ENCODE measurements at places on chromosomes 4 and X. TPM values are rescaled to one million over a fixed set of nuclear protein-coding genes. Genes with fewer than 3 reads are reported as not detected.

GRCh38 chr4:143083756-143084472 is 100.8 kb upstream of the USP38 start:
- H3K4me1 ChIP-seq: no peaks in the 10 kb centered on the region
- H3K36me3 ChIP-seq: no peaks in the 10 kb centered on the region
- no peaks in the 10 kb centered on the region for H3K27me3 ChIP-seq
- H3K4me3 ChIP-seq: no peak overlapping the region
- H3K27ac ChIP-seq: no peak overlapping the region

GRCh38 chr4:97132435-97132834 is 1010.8 kb downstream of the STPG2 start:
- H3K27me3 ChIP-seq: no peaks in the 10 kb centered on the region
- H3K4me3 ChIP-seq: no peak overlapping the region
- no peaks in the 10 kb centered on the region for H3K4me1 ChIP-seq
- no peak for DNase-seq
- H3K27ac ChIP-seq: no peak overlapping the region
- H3K36me3 ChIP-seq: no peaks in the 10 kb centered on the region

GRCh38 chrX:14344172-14344940 is 185.0 kb upstream of the GLRA2 start:
- H3K4me3 ChIP-seq: no peak overlapping the region
- no peaks in the 10 kb centered on the region for H3K36me3 ChIP-seq
- no peaks in the 10 kb centered on the region for H3K4me1 ChIP-seq

DNA sequence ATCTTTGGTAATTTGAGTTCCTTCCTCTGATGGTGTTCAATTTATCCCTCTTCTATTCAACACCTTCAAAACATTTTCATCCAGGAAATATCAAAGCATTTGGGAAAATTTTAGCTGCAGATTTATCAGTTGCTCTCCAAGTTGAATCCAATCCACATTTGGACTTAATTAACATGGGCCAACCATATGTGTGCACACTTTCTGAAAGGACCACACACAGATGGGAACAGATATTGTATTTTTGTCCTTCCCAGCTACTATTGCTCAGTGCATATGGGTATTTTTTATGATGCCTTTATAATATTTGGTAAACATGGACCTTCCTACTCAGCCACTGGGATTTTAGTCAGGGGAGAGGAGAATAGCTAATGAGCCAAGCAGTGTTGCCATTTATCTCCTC is 65.2 kb downstream of the GLRA2 start:
- no peaks in the 10 kb centered on the region for H3K27me3 ChIP-seq
- DNase-seq: no peak
- H3K4me1 ChIP-seq: no peaks in the 10 kb centered on the region
- H3K27ac ChIP-seq: no peak overlapping the region
- H3K4me3 ChIP-seq: no peak overlapping the region

GRCh38 chr4:101818362-101818761 is 27.8 kb downstream of the BANK1 start:
- H3K27me3 ChIP-seq: no peaks in the 10 kb centered on the region
- H3K4me3 ChIP-seq: no peak overlapping the region
- H3K4me1 ChIP-seq: no peaks in the 10 kb centered on the region
- H3K36me3 ChIP-seq: no peaks in the 10 kb centered on the region
- H3K27ac ChIP-seq: no peak overlapping the region

GRCh38 chr4:163003979-163004378 is 162.7 kb downstream of the NAF1 start:
- no peak overlapping the region for H3K4me3 ChIP-seq
- no peaks in the 10 kb centered on the region for H3K4me1 ChIP-seq
- H3K27ac ChIP-seq: no peak overlapping the region
- no peak for DNase-seq
- no peaks in the 10 kb centered on the region for H3K36me3 ChIP-seq

DNA sequence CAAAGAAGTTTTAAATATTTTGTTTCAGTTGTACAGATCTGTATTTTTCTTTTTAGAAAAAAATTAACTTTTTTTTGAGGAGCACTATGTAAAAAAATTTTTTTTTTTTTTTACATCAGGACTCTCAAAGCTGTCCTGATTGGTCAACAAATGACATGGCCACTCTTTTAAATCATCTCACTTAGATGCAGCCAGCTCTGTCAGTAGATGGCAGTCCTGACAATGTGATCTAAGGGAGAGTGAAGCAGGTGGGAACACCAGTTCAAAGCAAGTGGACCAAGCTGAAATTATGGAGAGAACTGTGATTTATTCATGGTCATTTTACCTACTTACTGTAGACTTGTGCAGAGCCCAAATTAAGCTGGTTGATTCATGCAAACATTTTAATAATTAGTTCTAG is 174.7 kb upstream of the GPRIN3 start:
- H3K4me1 ChIP-seq: no peaks in the 10 kb centered on the region
- no peaks in the 10 kb centered on the region for H3K36me3 ChIP-seq
- DNase-seq: no peak
- H3K27me3 ChIP-seq: no peaks in the 10 kb centered on the region
- no peak overlapping the region for H3K4me3 ChIP-seq
- H3K27ac ChIP-seq: no peak overlapping the region

GRCh38 chr4:80232707-80233370 is 33.6 kb upstream of the FGF5 start:
- no peak overlapping the region for H3K4me3 ChIP-seq
- no peaks in the 10 kb centered on the region for H3K27me3 ChIP-seq
- H3K27ac ChIP-seq: no peak overlapping the region

DNA sequence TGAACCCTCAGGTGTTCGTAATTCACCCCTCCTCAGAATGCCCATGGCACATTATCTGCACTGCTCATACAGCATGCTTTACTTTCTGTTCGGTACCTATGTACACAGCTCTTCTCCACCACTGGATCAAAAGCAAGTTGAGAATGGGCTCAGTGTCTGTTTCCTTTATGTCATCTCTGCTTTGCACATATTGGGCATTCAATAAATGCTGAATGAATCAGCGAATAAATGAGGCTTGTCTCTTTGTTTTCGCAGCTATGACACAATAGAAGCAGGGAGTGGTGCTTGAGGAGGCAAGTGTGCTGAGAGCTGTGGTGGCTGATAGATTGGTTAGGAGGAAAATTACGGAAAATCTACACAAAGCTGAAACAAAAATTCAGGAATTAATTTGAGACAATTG is 109.1 kb upstream of the VMA21 start:
- no peak overlapping the region for H3K27ac ChIP-seq
- H3K4me3 ChIP-seq: no peak overlapping the region
- DNase-seq: no peak
- H3K4me1 ChIP-seq: no peaks in the 10 kb centered on the region
- H3K36me3 ChIP-seq: no peaks in the 10 kb centered on the region

DNA sequence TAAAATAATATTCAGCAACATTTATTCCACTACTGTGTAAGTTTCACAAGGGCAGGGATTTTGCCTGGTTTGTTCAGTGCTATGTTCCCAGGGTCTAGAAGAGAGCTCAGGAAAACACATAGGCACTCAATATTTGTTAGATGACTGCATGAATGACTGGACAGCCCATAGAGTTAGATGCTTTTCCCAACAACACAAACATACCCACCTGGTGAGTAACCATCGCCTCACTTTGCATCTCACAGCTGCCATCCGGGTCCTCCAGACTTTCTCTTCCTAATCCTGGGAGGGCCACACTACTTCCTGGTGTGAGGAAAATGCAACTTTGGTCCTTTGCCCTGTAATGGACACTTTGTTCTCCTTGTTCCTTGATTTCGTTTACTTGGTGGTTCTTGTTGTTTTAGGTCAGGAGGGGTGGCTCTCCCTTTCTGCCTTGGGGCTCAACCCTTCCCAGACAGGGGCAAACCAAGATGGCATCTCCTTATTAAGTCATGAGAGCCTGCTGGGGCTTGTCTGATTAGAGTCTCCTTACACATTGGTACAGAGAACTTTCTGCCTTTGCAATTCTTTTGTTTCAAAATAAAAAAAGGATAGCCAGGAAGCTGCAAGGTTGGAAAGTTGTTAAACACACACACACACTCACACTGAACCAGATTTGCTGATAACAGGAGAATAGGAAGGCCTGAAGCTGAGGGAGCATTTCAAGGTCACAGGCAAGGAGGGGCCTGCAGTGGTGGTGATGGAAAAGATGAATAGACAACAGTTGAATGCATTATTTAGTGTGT is 190.6 kb downstream of the MID1IP1 start:
- DNase-seq: no peak
- H3K36me3 ChIP-seq: no peaks in the 10 kb centered on the region
- H3K27ac ChIP-seq: no peak overlapping the region
- no peaks in the 10 kb centered on the region for H3K4me1 ChIP-seq
- H3K27me3 ChIP-seq: no peaks in the 10 kb centered on the region

DNA sequence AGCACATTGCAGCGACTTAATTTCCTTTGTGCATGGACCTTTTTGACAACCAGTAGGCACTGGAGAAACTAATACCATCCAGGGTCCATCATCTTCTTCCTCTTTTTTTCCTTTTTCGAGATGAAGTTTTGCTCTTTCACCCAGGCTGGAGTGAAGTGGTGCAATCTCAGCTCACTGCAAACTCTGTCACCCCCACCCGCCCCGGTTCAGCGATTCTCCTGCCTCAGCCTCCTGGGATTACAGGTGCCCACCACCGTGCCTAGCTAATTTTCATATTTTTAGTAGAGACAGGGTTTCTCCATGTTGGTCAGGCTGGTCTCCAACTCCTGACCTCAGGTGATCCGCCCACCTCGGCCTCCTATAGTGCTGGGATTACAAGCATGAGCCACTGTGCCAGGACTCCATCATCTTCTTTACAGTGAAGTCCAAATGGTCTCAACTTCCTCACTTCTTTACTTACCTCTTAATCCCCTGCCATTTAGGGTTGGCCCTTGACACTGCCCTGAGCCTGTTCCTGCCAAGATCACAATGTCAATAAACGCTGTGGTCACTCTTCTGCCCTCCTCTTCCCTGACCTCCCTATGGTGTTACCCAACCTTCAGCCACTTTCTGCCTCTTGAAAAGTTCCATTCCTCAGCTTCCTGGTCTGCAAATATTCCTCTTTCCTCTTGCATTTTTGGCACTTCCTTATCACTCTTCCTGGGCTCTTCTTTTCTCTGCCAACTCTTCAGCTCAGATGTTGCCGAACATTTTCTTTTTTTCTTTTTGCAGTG is 119.8 kb upstream of the SLC34A2 start:
- no peak for DNase-seq
- H3K4me3 ChIP-seq: no peak overlapping the region
- no peaks in the 10 kb centered on the region for H3K27me3 ChIP-seq
- no peaks in the 10 kb centered on the region for H3K4me1 ChIP-seq

DNA sequence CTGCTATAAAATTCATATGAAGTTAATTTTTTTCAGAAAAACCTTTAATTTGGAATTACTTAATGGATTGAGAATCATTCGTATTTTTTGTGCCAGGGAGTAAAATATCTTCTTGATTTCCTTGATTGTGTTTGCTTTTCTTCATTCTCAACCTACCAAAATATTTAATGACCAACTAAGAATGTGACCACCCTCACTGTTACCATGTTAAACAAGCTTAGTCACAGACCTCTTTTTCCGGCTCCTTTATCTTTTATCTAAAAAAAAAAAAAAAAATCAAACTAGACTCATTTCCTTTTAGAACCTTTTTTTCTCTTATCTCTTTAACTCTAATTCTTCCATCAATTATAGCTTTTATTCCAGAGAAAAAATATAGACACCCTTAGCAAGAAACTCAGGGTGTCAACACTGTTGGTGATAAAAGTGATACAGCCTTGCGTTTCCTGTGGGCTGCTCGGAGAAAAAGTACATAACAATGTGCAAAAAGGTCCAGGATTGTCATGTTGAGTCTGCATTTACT is 20.6 kb upstream of the HPGDS start:
- H3K27ac ChIP-seq: no peak overlapping the region
- H3K4me1 ChIP-seq: no peaks in the 10 kb centered on the region
- DNase-seq: no peak
- H3K27me3 ChIP-seq: no peaks in the 10 kb centered on the region
- H3K4me3 ChIP-seq: no peak overlapping the region

DNA sequence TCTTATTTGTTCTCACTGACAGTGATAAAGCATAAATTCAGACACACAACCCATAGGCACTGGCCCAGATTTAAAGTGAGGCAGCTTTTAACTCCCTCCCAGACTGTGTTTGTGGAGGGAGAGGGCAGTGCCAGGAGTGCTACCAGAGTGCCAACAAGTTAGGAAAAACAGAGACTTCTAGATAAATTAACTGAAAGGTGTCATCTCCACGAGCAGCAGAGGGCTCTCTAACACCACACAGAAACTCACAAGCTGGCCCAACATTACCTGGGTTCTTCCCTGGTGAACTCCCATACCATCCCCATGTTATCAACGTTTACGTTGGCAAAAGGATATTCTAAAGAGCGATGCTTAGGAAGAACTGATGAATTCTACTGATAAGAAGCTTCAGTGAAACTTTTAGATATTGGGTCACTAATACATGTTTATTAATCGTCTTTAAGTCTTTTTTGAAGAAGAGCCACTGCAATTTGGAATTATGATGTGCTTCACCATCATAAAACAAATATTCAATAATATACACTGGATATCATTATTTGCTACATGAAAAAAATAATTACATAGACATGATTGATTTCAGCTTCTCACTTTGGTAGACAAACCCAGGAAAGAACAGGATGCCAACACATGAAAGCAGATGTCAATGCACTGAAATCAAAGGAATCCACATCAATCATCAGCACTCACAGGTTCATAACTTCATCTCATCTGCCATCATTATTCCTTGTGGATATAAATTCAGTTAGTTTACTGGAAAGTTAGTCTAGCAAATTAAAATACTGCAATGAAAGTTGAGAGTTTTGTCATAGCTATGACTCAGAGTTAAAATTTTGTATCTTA is 121.2 kb upstream of the NAP1L5 start:
- no peak overlapping the region for H3K4me3 ChIP-seq
- H3K27ac ChIP-seq: no peak overlapping the region
- no peaks in the 10 kb centered on the region for H3K27me3 ChIP-seq
- H3K36me3 ChIP-seq: no peaks in the 10 kb centered on the region

GRCh38 chr4:6322761-6323566 is 53.3 kb downstream of the WFS1 start:
- DNase-seq: no peak
- H3K4me3 ChIP-seq: no peak overlapping the region
- no peaks in the 10 kb centered on the region for H3K36me3 ChIP-seq
- no peaks in the 10 kb centered on the region for H3K27me3 ChIP-seq
- no peak overlapping the region for H3K27ac ChIP-seq

XG gene
- total RNA-seq: not detected

SERPINA7 gene
- total RNA-seq: not detected

CSAG3 gene
- total RNA-seq: not detected

PNMA6F gene
- total RNA-seq: not detected

MAGEC3 gene
- not detected for total RNA-seq

PCGF3 gene
- total RNA-seq: 17.7 TPM

VBP1 gene
- 37.4 TPM for total RNA-seq

MAGEB17 gene
- not detected for total RNA-seq
